ENCODE measurements at places on chromosomes 3 and 15.
A peak's percentile ranks its signal among the peaks of the same experiment; 100 is the strongest.

GRCh38 chr15:58467121-58467721 is 35.4 kb downstream of the LIPC start:
- DNase-seq = no peak

DNA sequence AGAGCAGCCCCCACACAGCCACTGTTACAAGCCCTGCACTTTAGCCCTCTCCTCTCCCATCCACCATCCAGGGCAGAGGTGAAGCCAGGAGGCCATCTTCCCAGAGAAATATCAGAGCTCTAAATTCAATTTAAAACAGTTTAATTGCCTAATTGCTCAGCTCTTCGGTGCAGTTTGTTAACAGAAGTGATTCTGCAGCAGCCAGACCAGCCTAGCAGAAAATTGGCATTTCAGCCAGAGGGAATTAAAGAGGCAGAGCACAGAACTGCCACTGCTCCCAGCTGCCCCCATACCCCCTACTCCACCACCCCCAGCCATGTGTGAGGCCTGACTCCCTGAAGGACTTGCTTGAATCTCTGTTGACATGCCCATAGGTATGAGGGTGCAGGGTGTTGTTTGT is 38.5 kb downstream of the TPRA1 start:
- no peak for DNase-seq

- DNase-seq = no peak
These were observed 323.8 kb downstream of the GBE1 start for GRCh38 chr3:81437683-81438082.

DNA sequence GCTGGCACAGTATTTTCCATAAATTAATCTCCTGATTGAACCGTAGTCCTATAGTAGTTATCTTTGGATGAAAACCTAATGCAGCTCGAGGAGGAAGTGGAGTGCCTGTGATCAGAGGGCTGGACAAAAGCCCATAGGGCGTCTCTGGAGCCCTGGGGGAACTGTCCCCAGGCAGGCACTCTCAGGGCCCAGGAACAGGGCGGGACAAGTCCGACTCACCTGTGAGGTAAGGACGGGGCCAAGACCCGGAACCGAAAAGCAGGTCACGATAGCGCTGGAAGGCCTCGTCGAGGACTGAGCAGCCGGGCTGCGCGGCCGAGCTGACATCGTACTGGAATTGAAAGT is 341 bp downstream of the HEXA start:
- peak; percentile 29 for DNase-seq

All from NCI-H1105 (cell line).